ENCODE measurements at places on chromosomes 5 and 9.

GRCh38 chr5:152813526-152813925, 408.4 kb upstream of the NMUR2 start:
- DNase-seq: no peak

- peak; percentile 25 for DNase-seq
These were observed 49.9 kb upstream of the GDNF start for GRCh38 chr5:37889612-37890317.

GRCh38 chr5:74499256-74500050, 141.1 kb downstream of the ENC1 start:
- no peak for DNase-seq

DNA sequence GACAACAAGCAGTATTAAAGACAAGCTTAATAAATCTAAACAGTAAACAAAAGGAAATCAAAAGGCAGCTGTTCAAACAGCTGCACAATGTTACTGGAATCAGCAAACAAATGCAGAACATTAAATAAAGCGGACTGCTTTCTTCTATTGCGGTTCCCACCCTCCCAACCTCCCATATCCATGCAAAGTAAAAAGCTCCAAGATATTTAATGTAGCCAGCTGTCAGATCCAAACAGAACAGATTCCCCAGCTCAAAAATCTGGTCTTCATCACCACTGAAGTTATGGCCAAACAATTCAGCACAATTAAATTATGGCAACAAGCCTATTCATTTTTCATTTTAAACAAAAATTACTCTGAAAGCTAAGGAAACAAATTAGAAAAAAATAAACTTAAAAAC, 75.9 kb downstream of the SLC38A9 start:
- DNase-seq: no peak

GRCh38 chr9:135908754-135909204, 1.4 kb upstream of the CAMSAP1 start:
- DNase-seq: no peak

GRCh38 chr5:124797665-124798087, 51.2 kb upstream of the ZNF608 start:
- DNase-seq: no peak

GRCh38 chr5:158521995-158522394, 577.7 kb downstream of the EBF1 start:
- no peak for DNase-seq

- DNase-seq: no peak
These were observed 202.8 kb downstream of the CWC27 start for GRCh38 chr5:64971513-64971912.

GRCh38 chr9:12718482-12719026, 25.4 kb downstream of the TYRP1 start:
- DNase-seq: peak; percentile 19

DNA sequence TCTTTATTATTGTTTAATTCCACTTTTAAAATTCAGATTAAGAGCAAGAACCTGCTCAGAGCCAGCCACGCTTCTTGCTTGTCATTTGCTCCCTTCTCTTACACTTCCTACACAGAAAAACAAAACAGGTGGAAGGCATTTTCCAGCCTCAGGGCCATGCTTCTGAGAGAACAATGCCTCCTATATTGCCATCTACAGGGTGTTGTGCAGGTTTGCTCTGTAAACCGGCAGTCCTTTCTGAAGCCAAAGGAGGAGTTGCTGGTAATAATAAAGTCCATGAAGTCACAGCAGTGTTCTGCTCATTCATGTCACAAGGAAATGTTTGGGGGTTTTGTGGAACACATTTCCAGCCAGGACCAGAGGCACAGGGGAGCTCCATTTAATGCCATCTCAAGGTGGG, 16.1 kb upstream of the PRLR start:
- no peak for DNase-seq

- DNase-seq: no peak
These were observed 140.6 kb upstream of the KLF4 start for GRCh38 chr9:107630156-107630555.

DNA sequence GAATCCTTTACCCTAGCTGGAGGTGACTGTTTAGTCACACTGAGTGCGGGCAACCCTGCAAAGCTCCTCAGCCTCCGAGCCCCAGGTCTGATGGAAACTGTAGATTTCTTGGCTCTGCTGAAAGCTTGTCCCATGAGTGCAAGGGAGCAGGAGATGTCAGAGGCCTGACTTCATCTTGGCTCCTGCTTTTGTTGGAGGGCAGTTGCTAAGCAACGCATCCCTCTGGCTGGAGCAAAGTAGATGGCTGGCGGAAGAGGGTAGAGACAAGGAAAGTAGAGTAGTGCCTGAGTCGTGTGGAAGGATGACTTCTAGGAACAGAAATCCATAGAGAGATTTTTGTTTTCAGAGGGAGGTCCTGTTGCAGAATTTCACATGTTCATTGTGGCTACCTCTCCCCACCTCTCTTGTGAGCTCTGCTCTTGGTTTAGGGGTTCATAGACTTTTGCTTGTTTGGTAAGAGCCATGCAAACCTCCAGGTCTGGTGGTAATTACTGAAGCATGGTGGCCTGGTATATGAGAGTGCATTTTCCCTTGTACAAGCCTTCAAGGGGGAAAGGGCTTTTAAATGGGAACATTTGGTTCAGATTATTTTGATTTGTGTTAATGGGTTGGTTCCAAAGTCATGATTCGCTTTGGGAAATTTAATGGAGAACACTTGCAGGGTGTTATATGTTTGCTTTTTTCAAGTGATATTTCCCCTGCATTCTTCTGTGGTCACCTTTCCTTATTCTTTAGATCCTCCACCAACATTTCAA, 71.5 kb downstream of the ARHGAP26 start:
- DNase-seq: no peak

- DNase-seq: no peak
These were observed 1.8 kb upstream of the JADE2 start for GRCh38 chr5:134523543-134524271.

Data from kidney epithelial cell (primary cell).